ENCODE measurements at places on chromosomes 12 and 14.

DNA sequence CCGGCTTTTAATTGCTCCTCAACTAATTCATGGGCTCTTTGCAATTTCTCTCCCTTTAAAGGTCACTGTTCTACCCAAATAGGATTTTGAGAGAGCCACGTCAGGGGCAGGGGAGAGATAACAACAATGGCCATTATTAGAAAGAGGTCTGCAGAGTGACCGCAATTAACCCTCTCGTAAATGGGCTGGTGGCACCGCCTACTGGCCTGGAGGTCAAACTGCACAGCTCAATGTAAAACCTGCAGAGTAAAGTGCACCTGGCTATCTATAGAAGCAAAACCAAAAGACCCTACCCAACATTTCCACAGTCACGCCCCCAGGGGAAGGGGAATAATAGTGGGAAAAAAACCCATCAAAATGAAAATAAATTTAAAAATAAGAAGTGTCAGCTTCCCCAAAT, 21.6 kb upstream of the CLEC4E start:
- DNase-seq: peak; percentile 51

GRCh38 chr12:3364661-3365462, 126.1 kb upstream of the PRMT8 start:
- DNase-seq: no peak

DNA sequence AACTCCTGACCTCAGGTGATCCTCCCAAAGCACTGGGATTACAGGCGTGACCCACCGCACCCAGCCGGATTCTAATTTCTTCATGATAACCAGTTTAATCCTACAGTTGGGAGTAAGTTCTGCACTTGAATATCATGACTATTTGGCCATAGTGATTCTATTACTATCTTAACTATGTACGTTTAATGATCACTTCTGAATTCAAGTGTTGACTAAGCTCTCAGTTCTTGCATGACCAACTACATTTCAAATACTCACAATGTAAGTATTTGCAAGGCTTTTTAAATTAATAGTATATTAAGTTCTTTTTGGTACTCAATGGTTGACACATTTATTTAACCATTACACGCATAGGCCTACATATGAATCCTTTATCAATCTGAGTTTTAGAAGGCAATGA, 17.4 kb upstream of the VPS33A start:
- DNase-seq: no peak

DNA sequence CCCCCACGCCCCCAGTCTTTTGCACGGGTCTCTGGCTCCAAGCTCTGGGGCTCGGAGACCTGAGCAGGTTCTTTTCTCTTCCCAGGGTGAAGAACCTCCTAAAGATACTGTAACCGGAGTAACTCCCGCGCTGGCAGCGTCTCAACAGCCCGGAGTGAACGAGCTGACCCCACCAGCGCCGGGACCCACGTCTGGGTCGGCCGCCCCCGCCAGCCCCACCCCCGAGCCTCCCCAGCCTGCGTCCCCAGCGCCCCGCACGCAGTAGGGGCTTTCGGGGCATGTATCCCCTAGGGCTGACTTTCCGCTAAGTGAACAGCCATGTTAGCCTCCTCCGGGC, 858 bp downstream of the SLC35F4 start:
- no peak for DNase-seq

DNA sequence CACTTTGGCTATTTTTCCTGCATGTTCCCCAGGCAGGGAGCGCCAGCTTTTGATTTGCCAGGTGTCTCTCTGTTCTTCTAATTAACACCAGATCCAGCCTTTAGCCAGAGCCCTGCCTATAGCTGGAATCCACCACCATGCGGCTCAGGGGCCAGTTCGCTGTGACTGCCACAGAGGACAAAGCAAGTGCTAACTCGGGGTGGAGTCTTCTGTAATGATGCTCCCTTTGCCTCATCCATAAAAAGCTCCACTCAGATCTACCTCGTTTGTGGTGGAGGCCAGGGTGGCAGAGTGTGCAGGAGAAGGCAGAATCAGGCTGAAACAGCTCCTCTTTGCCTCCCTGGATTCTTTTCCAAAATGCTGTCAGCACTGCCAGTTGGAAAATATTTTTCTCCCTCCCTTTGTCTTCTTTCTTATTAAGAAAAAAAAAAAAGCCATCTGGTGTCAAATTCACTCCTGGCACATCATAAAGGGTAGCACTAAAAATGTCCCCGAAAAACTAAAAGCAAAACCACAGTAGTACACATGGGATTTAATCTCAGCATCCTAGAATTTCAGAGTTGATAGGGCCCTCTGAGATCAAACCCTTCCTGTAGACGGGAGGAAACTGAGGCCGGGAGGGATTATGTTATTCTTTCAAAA, 18.0 kb upstream of the CTDSP2 start:
- DNase-seq: no peak

DNA sequence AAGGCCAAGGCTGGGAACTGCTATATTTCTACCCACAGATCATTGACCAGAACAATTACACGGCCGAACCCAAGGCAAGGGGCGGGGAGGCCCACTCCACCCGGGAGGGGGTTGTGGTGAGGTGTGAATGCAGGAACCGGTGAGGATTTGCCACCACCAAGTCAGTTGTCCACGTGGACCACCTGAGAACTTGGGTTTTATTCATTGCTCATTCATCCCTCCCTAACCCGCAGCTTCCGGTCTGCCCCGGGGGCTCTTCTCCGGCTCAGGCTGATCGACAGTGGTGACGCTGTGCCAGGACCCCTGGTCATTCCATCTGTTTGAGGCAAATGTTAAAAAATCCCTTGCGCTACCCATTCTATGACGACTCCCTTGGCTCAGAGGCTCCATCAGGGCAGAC, 127.7 kb upstream of the RTL1 start:
- no peak for DNase-seq
